ENCODE measurements at places on chromosomes 5 and 9.

GRCh38 chr9:112162621-112163413 lies 12.3 kb downstream of the SUSD1 start:
- DNase-seq: no peak

DNA sequence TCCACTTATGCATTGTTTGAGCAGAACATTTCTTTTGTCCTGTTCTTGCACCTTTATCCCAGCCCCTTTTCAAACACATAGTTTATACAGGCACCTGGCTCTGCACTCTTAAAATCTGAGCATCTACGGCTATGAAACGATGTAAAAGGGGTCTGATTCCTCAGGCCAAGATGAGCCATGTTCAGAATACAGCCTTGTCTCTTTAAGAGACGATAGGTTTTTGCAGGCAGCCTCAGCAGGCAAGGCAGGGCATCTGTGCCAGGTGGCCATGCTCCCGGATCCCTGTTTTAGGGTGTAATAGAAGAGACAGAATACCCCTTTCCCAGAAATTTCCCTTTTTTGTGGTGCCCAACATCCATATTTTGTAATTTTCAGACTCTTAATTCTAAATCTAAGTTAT lies 89.1 kb upstream of the NFIB start:
- no peak for DNase-seq

GRCh38 chr5:111254613-111255012 lies 30.4 kb downstream of the CAMK4 start:
- peak; percentile 59 for DNase-seq

DNA sequence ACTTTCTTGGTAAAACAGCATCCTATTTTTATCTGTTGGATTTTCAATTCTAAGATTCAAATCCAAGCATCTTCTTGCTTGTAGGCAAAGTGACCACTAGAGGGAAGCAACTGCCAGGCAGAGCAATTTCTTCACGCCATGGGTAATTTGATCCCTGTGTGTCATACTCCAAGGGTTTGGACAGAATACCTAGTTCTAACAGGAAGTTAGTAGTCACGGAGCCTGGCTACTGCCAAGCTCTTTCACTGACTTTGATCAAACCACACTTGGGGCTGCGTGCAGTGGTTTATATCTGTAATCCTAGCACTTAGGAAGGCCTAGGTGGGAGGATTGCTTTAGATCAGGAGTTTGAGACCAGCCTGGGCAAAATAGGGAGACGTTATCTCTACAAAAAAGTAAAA lies 473.6 kb upstream of the TNC start:
- no peak for DNase-seq

GRCh38 chr5:110879675-110880074 lies 140.9 kb downstream of the SLC25A46 start:
- DNase-seq: no peak

GRCh38 chr5:36494841-36495601 lies 111.4 kb upstream of the SLC1A3 start:
- no peak for DNase-seq
